Osteoblast (primary cell): ENCODE measurements at places on chromosomes 6 and 20. TPM values are rescaled to one million over a fixed set of nuclear protein-coding genes. Genes with fewer than 3 reads are reported as not detected.

GRCh38 chr6:16649241-16649640, 112.0 kb downstream of the ATXN1 start:
- DNase-seq: peak; percentile 69

GRCh38 chr6:155014670-155015300, 19.7 kb downstream of the TIAM2 start:
- DNase-seq: no peak

GRCh38 chr6:946546-946945, 253.6 kb upstream of the EXOC2 start:
- no peak for DNase-seq

IL17F gene
- total RNA-seq: not detected in 2 replicates

GRCh38 chr20:59123011-59123677, 40.5 kb upstream of the ZNF831 start:
- no peak for DNase-seq

SIRPA gene
- total RNA-seq: 13.8 and 15.9 TPM in 2 replicates

PAK5 gene
- not detected in 2 replicates for total RNA-seq

GPX5 gene
- not detected in 2 replicates for total RNA-seq

GRIK2 gene
- 0.29 and 0.72 TPM in 2 replicates for total RNA-seq

- DNase-seq: no peak
These were observed 31.9 kb downstream of the WDR27 start for GRCh38 chr6:169669889-169670288.

- DNase-seq: no peak
These were observed 20.0 kb downstream of the ITPR3 start for GRCh38 chr6:33641144-33641543.

TSPO2 gene
- total RNA-seq: not detected in 2 replicates

GRCh38 chr6:88251301-88251700, 85.2 kb upstream of the CNR1 start:
- no peak for DNase-seq

DNA sequence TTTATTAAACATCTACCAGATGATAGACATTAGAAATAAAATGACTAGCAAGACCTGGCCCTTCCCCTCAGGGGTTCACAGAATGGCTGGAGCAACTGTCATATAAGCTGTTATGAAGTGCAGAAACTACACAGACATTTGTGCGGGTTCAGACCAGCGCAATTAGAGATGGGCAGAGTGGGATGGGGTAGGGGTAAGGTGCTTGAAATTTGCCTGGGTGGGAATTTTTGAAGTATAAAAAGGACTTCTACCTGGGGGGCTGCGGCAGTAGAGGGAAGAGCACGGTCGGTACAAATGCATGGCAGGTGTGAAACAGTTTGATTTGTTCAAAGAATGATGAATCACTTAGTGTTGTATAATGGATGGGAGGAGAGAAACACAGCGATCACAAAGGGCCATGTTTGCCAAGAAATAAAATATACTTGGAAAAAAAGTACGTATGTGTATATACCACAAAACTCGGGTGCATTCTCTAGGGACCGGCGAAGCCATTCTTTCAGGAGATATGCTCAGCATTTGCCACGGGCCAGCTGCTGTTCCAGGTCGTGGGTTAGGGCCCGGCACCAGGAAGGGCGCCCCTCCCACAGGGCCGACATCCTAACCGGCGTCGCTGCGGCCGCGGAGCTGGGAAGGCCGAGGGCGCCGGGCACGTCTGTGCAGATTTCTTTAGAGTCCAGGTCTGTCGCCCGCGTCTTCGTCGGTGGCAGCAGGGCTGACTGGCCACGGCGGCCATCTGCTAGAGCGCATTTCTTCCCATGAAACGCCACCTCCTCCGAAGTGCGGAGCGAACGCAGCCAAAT, 809 bp upstream of the NOL7 start:
- DNase-seq: no peak

NMBR gene
- not detected in 2 replicates for total RNA-seq

TMEM200A gene
- 43.1 and 49.2 TPM in 2 replicates for total RNA-seq

- no peak for DNase-seq
These were observed 182.5 kb downstream of the OTOR start for GRCh38 chr20:16930656-16931055.

DNA sequence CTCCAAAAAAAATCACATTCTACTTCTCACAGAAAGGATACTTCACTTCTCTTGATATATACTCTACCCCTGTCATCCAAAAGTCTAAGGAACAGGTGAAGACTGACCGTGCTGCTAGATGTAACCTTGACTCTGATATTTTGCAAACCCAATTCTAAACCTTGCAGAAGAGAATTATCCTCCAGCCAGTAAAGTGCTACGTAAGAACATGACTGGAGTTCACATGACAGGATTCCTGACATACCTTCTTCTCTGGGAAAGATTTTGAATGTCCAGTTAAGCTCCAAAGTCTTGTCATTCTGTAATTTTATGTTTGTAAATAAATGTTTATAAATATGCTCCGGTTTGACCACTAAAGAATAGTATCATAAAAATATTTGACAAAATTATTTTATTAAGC, 35.8 kb downstream of the BTBD9 start:
- DNase-seq: no peak

GRCh38 chr6:46128476-46128875, 1.3 kb upstream of the ENPP4 start:
- no peak for DNase-seq

GRCh38 chr6:168438783-168439520, 2.0 kb upstream of the SMOC2 start:
- DNase-seq: no peak

DNA sequence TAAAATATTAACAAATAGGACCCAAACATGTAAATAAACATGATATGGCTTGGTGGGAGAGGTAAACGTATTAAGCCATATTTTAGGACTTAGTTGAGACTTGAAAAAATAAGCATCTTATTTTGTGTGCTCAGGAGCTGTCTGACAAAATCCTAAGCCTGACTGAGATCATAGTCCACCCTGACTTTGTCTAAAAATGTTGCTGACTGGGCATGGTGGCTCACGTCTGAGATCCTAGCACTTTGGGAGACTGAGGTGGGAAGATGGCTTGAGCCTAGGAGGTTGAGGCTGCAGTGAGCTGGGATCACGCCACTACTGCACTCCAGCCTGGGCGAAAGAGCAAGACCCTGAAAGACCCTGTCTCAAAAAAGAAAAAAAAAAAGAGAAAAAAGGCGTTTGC, 52.1 kb downstream of the AIG1 start:
- no peak for DNase-seq

DNA sequence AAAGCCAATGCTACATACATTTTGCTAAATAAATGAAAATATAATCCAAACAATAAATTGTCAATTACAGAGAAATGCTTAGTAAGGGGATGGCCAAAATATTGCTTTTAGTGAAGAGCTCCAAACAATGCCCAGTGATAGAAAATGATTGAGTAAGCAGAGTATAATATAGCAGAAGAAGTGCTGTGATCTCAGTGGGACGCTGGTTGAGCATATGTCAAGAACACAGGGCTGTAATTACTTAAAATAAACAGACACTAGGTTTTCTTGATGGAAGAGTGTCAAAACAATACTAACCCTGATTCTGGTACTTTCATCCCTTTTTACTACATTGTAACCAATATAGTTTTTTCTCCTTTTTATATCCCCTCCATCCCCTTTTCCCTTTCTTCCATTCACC, 150.3 kb downstream of the GRIK2 start:
- no peak for DNase-seq

FNDC1 gene
- 24.2 and 34.2 TPM in 2 replicates for total RNA-seq

FAM217B gene
- total RNA-seq: 5.8 and 5.9 TPM in 2 replicates
